ENCODE measurements at places on chromosomes 12 and 14.

GRCh38 chr12:28235985-28236384, 45.7 kb downstream of the CCDC91 start:
- DNase-seq, result no peak

DNA sequence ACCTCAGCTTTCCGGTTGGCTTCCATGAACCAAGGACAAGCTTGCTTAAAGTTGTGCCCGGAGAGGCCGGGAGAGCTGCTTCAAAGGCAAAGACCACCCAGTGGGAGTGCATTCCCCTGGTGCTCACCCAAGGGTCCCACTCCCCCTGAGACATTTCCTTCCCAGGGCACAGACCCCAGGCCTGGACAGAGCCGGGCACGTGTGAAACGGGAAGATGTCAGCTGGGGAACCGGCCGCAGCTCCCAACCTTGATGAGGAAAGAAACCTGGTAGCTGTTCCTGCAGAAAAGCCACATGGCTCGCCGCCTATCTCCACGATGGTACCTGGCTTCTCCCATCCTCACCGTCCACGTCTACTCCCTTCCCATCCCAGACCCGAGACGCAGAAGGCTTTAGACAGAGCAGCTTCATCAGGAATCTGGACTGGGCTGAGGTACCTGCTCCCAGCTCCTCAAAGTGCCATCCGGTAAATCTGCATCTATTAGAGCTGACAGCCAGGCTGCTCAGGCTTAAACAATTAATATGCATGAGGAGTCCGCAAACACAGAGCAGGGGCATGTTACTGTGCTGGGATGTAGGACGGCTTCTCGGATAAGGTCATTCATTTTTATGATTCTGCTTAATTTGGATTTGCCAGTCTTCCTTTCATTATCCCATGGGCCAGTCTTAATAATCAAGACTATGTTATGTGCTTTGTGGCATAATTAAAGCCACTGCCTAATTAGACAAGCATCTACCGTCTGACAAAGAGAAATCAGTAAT, 53.1 kb downstream of the GALNT9 start:
- no peak for DNase-seq

- no peak for DNase-seq
These were observed 16.3 kb downstream of the TBX3 start for GRCh38 chr12:114667669-114668150.

GRCh38 chr12:120473807-120474615, 4.5 kb upstream of the SRSF9 start:
- no peak for DNase-seq

DNA sequence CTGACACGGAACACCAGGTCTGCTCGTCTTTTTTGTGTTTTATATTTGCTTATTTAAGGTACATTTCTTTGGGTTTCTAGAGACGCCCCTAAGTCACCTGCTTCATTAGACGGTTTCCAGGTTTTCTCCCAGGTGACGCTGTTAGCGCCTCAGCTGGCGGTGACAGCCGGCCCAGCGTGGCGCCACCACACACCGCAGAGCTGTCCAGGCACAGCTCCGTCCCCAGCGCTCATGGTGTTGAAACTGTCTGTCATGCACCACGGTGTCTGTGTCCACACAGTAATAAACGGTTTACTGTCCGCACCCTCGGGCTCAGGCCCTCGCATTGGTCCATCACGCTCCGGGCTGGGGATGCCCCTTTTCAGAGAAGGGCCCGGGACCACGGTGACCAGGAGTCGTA, 15.5 kb downstream of the DEGS2 start:
- DNase-seq, result no peak
